ENCODE measurements at places on chromosomes 5 and 9.
A peak's percentile ranks its signal among the peaks of the same experiment; 100 is the strongest.

- no peak for DNase-seq
Measured at GRCh38 chr9:73148447-73148937, 3.2 kb upstream of the ANXA1 start.

GRCh38 chr5:131684595-131684994 is 49.6 kb upstream of the RAPGEF6 start:
- no peak for DNase-seq

GRCh38 chr5:179668391-179668790 is 12.4 kb downstream of the CBY3 start:
- peak; percentile 69 for DNase-seq

DNA sequence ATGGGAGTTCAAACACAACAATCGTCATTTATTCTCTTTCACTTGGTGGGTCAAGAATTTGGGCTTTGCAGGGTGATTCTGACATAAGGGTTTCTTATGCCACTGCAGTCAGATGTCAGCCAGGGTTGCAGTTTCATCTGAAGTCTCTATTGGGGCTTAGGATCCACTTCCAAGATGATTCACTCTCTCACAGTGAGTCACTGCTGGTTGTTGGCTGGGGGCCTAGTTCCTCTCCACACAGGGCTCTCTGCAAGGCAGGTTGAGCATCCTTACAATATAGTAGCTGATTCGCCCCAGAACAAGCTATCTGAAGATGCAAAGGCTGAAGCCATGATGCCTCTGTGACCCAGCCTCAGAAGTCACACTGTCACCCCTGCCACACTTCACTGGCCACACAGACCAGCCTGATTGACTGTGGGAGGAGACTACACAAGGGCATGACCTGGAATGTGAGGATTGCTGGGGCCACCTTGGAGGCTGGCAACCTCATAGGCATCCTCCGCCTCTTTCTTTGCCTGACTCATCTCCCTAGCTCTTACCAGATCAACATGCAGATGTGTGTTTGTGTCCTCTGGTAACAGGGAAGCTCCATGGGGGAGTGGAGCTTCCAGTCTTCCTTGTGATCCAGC is 4.5 kb upstream of the CARD19 start:
- peak; percentile 56 for DNase-seq

DNA sequence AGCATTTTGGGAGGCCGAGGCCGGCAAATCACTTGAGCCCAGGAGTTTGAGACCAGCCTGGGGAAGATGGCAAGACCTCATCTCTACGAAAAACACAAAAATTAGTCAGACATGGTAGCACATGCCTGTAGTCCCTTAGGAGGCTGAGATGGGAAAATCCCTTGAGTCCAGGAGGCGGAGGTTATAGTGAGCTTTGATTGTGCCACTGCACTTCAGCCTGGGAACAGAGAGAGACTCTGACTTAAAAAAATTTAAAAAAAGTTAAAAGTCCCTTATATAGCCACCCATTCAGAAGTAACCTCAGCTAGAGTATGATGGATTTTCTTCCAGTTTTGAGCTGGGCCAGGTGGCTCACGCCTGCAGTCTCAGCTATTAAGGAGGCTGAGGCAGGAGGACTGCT is 72.4 kb downstream of the UGCG start:
- DNase-seq: no peak

GRCh38 chr5:103480246-103480645 is 82.3 kb downstream of the NUDT12 start:
- DNase-seq: no peak

GRCh38 chr5:158928404-158928803 is 171.3 kb downstream of the EBF1 start:
- no peak for DNase-seq
